T-helper 17 cell (primary cell): ENCODE measurements at places on chromosomes 2 and 18.

GRCh38 chr2:12031866-12032265, 285.4 kb downstream of the LPIN1 start:
- no peak for DNase-seq

GRCh38 chr18:8546677-8547076, 62.6 kb upstream of the RAB12 start:
- no peak for DNase-seq

- no peak for DNase-seq
These were observed 245.8 kb downstream of the DPP10 start for GRCh38 chr2:114688241-114688640.

- DNase-seq: no peak
These were observed 42.9 kb downstream of the AGAP1 start for GRCh38 chr2:235536711-235537110.

GRCh38 chr2:62787386-62787785, 81.9 kb downstream of the EHBP1 start:
- DNase-seq: no peak

DNA sequence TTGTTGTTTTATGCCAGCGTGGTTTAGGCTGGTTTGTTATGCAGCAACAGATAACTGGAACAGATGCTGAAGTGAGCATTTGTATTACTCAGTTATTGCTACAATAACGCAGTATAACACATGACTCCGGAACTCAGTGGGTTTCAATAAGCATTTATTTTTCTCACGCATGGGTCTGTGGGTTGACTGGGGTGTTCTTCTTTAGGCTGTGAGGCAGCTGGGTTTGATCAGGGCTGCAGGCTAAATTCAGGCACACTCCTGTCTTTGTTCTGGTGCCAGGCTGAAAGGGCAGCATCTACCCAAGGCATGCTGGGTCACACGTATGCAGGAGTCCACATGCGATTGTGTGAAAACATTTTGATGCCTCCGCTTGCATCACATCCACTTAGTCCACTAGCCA, 3.8 kb upstream of the SLC1A4 start:
- DNase-seq: no peak

- no peak for DNase-seq
These were observed 423.3 kb downstream of the SETBP1 start for GRCh38 chr18:45104049-45104395.

DNA sequence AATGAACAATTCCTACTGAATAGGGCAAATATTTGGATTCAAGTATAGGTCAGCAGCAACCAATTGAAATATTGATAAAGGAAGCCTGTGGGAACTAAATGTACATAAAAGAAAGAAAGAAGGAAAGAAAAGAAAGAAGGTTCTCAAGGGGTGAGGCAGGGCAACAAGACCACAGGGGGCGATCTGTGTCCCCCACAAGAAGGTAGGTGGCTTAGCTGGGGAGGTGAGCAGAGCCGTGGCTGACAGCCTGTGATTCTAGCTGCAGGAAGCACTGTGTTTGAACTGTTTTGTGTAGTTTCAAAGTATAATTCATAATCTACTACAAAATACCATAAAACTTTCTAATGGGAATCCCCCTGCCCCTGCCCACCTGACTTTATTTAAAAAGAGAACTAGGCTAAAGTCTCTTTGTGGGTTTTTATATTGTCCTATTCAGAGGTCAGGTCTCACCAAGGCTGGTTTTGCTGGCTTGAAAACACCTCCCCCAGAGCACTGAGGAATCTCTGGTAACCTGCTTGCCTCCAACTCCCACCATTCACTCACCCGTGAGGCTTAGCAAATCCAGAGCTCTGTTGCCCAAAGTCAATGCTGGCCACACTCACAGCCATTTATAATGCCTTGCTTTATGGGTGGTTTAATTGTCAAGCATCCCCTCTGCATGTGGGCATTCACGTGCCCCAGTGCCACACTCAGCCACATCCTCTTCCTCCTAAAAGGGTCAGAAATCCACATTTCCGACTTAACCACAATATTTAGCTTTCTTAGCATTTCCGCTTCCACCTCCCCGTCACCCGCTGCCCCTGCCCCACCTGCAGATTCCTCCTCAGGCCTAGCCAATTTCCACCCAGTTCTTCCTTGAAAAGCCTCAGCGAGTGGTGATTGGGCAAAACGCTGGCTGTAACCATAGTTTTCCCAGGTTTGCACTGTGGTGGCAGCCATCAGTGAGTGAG, 36.4 kb upstream of the LMAN1 start:
- no peak for DNase-seq

DNA sequence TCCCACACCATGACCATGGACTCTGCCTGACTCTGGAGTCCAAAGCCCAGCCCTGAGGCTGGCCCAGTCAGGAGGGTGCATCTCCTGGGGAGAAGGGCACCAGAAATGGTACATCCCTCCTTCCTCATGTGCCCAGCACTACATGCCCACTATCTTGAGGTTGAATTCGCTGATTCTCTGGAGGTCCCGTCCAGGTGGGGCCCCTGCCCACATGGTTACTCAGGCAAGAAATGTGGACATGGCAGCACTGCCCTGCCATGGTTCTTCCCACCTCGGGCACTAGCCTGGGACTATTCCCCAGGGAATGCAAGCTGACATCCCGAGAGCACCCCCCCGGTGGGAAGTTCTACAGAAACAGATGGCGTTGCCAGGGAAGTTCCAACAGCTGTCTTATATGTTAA, 15.3 kb upstream of the HES6 start:
- no peak for DNase-seq

DNA sequence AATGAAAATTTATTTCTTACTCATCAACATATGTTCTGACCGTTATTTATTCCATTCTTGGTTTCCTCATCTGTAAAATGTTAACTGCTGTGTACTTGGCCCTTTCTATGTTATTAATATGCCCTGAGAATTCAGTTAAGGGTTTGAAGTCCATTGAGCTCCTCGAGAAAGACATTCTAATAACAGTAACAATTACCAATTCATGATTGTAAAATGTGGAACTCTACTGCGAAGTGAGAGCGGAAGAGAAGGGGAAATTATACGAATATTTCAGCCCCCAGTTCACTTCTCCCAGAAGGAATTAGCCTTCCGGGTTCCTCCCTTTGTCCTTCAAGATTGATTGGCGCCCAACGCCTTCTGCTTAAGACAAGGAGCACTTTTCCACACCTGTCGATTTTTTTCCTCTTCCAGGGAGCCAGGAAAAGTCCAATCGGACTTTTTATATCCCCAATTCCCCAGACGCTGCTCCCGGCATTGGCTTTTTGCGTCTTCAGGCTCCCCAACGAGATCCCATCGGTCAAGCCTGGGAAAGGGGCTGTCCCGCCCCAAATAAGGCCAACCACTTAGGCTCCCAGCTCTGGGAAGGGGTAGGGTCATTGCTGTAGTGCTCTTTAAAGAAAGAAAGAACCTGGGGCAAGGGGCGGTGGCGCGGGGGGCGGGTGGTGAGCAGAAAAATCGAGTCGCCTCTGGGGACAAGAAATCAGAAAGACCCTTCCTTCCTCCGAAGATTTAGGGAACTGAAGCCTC, 1.6 kb downstream of the DSC2 start:
- DNase-seq: no peak

GRCh38 chr2:17749753-17750438, 3.7 kb downstream of the SMC6 start:
- DNase-seq: no peak

GRCh38 chr2:74039611-74040010, 54.9 kb downstream of the TET3 start:
- no peak for DNase-seq

GRCh38 chr2:22253171-22253570, 1129.4 kb downstream of the TDRD15 start:
- no peak for DNase-seq

DNA sequence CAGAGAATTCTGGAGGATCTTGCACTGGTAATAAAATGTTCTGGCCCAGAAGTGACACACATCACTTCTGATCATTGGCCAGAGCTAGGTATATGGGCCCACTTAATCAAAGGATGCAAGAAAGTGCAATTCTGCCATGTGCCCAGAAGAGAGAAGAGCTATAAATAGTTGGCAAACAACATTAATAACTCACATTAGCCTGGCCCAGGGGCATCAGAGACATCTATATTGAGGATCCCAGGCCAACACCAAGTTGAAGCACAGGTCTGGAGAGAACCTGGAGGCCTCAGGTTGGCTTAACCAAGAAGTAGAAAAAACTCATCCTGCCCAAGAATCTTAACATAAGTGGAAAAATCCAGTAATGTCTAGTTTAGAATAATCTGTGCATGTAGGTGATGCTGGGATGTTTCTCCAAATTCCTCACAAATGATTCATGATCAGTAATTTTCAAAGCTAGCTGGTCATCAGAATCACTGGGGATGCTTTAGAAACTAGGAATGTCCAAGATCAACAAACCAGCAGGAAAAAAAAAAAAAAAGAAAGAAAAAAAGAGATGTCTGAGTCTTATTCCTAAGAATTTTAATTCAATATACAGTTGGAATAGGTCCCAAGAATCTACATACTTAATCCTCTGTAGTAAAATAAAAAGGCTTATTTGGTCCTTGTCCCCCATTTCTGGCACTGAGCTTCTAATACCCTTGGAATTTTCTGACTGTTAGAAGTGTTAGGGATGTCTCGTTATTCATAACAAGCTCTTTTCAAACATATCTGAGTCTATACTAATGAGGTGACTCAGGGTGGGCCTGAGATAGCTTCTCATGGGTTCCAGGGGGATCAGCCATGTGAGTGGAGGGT, 35.0 kb upstream of the EVA1A start:
- DNase-seq: no peak

GRCh38 chr2:37340637-37341036, 3.8 kb upstream of the QPCT start:
- no peak for DNase-seq

DNA sequence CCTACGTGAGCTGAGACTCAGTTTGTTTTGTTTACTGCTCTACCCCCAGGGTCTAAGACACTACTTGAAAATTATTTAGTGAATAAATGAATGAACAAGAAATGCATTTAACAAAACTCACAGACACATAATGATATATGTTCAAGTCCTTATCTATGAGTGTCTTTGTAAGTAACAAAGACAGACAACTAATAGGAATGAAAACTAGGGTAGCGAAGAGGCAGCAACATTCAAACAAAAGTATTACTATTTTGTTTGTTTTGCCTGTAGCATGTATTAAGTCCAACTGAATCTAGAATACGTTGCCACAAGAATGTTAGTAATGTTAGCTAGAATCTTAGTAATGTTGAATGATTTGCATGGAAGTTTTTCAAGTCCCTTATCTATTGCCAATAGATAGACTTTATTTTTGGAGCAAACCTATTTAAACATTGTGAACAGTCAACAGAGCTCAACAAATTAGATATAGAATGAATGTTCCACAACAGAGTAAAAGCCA, 144.8 kb upstream of the VWC2L start:
- DNase-seq: no peak

DNA sequence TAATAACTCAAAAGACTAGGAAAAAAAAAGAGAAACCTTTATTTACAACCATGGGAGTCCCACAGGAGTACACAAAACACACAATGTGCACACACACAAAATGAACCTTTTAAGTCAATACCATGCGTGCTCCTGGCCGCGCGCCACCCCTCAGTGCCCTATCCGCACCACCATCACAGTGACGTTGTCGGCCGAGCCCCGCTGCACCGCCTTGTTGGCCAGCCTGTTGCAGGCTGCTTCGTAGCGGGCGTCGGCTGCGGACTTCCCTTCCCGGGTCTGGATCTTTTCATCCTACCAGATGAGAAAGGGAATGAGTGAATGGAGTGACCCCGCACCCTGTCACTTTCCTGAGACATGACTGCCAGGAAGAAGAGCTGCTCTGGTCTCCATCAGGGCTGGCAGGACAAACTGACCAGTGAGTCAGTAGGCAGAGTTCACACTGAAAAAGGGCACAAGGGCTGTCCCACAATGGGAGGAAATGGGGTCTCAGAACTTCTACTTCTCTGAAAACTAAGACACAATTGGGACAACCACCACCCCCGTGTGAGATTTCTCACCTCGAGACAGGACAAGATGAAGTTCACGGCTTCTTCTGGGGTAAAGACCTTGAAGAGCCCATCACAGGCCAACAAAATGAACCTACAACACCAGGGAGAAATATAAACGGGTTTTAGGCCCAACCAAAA, 11.8 kb downstream of the ERFE start:
- DNase-seq: no peak

GRCh38 chr2:237525559-237526157, 38.6 kb downstream of the MLPH start:
- DNase-seq: no peak

- DNase-seq: no peak
These were observed 35.5 kb downstream of the POU3F3 start for GRCh38 chr2:104889291-104889959.

- DNase-seq: no peak
These were observed 144.3 kb upstream of the ZFP36L2 start for GRCh38 chr2:43370705-43371104.

DNA sequence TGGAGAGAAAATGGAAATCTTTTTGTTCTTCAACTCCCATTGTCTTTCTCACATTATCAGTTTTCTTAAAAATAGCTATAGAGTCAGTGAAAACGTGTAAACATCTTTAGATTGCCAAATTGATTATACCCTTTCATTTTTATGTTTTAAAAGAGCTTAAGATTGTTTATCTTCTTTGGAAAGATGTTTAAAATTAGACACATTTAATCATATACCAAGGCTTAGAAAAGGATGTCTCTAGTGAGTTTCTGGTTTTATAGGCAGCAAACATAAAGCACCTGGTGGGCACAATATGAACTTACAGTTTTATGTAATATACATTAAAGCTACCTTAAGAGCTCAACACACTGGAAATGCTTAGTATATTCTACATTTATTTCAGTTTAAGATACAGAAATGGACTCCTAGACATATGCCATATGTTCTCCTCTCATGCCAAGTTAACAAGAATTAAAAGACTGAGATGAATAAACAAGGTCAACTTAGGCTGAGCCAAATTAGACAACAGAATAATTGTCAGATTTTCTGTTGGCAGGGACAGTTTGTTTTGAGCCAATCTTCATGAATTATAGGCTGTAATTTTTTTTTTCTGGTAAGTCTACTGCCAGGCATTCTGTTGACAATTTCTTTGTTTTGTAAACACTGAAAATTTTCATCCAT, 112.7 kb downstream of the OTX1 start:
- DNase-seq: no peak

GRCh38 chr18:812376-813171, 532 bp upstream of the YES1 start:
- peak; percentile 68 for DNase-seq

DNA sequence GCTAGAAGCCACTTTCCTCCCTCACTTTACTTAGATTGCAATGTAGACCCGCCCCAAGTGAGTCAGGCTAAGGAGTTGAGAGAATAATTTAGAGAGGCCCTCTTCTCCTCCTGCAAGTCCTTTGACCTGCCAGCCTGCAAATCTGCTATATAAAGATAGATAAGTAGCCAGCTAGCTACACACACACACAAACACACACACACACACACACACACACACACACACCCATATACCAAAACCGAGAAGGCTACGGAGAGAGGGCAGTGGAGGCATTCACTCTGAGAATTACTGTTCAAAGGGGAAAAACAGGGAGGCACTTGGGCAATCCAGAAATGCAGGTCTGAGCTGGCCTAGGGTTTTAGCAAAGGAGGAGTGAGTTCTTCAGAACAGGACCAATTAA, 23.0 kb upstream of the SMAD7 start:
- no peak for DNase-seq

DNA sequence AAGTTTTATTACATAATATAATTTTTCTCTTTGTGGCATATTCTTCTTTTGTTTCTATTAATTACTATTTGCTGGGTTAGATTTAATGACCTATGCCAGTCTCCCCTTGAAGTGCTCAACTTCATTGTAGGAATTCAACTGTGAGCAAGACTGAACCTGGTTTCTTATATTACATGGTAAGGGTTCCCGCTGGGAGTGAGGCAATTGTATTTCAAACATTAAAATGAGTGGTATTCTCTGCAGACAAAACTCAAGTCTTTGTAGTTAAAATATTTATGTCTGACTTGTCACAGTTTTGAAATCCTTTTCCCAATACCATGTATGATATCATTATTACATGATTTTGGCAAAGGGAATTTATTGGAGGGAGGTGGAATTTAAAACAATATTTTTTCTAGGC, 278.7 kb downstream of the GULP1 start:
- DNase-seq: no peak
